ENCODE measurements at places on chromosomes 4 and X.

- no peak for DNase-seq
These were observed 11.3 kb upstream of the PLAC1 start for GRCh38 chrX:134669378-134670098.

DNA sequence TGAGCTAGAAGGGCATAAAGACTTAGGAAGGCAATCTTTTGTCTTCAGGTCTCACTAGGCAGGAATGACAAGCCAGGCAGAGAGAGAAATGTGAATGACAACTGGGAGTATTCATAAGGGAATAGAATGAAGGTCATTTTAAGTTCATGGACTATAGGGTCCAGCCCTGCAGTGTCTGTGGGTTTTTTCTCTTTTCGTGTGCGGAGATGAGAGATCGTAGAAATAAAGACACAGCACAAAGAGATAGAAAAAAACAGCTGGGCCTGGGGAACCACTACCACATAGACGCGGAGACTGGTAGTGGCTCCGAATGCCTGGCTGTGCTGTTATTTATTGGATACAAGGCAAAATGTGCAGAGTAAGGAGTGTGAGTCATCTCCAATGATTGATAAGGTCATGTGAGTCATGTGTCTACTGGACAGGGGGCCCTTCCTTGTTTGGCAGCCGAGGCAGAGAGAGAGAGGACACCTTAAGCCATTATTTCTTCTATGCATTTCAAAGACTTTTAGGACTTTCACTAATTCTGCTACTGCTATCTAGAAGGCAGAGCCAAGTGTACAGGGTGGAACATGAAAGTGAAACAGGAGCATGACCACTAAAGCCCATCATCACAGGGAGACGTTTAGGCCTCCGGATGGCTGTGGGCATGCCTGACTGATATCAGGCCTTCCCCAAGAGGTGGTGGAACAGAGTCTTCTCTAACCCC is 921.8 kb upstream of the PCDH10 start:
- no peak for DNase-seq

GRCh38 chrX:3142259-3143042 is 101.2 kb downstream of the ARSF start:
- no peak for DNase-seq

DNA sequence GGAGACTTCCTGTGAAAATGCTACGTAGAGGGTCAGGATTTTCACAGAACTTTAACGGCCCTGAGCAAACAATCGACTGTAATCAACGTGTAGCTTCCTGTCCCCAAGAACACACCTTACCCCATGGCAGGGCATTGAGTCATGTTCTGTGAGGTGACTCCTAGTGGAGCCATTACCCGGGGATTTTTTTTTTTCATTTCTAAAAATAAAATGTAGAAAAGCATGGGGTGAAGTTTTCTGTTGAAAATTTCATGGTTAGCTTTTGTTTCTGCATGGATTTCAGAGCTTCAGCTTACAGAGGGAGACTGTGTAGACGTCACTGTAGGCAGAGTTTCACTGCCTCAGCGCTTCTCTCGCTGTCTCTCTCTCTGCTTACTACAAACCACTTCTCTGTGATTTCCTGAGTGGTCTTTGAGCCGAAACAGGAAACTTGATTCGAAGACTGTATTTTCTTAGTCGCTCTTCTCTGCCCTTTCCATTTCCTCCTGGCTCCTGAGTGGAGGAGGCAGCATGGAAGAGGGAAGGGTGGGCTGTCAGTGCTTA is 111.7 kb downstream of the NFKB1 start:
- DNase-seq = peak; percentile 75

DNA sequence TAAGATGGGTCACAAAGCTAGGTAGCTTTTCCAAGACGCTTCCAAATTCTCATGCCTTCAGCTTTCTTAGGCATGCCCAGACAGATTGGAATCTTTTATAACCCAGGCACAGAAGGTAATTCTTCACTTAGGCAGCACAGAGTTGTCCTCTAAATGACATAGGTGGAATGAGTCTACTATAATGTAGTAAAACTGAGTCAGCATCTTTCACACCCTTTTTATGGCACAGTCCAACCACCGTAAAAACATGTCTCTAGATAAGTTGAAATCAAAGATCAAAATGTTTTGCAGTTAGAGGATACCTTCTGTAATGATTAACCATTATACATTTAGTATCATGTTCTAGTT is 128.4 kb upstream of the FAT1 start:
- DNase-seq = no peak

DNA sequence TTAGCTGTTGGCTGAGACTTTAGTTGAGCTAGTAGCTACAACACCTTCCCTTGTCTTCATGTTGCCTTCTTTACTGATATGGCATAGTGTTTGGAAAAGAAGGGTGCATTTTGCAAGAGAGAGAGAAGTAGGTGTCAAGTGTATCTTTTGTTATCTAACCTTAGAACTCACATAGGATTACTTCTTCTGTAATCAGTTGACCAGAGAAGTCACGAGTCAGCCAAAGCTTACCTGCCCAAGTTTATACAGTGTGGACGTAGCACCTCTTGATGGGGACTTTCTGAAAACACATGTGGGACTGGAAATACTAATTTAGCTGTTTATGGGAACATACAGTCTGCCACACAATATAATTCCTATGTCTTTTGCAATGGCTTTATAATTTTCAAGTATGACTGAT is 56.0 kb downstream of the UGT8 start:
- DNase-seq = no peak

DNA sequence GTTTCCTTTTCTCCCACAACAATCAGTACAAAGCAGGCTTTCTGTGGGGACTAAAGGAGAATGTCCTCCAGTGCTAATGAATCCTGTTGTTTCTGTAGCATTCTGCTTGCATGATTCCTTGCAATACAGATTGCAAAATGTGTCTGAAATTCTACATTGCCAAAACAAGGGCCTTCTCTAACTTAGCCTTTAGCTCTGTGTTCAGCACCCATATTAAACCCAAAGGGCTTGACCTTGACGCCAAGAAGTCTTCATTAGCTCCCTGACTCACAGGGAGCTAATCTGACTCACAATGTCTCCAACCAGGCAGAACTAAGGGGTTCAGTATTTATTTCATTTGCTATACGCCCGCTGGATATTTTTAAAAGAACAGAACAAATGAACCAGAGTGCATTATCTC is 241.4 kb upstream of the CLNK start:
- DNase-seq = no peak

DNA sequence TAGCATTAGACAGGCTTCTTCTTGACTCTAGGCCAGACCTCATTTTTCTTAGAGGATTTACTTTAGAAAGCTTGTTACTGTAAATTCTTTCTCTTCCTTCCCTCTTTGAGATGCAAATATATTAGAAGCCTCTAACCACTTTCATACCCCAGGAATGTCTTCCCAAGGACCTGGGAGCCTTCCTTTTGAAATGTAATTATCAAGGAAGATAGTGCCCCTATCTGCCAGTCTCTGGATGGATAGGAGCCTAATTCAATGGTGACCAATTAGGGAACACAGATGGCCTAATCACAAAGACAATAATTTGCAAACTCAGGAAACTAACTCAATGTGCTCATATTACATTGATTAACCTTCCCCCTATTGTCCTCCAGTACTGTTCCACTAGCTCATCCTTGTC is 145.6 kb upstream of the DCAF8L1 start:
- DNase-seq = no peak

DNA sequence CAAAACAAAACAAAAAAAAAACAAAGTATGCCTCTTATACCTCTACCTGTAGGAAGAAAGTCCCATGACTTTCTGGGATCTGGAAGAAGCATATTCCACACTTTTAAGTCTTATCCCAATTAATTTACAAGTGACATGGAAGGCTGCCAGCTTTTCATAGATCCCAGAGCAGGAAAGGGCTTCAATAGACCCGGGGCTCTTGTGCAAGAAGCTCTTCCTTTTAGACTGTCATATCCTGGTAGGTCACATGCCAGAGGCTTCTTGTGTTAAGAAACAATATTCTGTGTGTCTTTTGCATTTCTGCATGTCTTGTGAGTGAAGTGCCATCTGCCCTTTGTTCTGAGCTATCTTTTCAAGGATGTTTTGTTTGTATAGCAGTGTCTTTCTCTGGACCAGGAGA is 84.4 kb upstream of the PHOX2B start:
- no peak for DNase-seq

DNA sequence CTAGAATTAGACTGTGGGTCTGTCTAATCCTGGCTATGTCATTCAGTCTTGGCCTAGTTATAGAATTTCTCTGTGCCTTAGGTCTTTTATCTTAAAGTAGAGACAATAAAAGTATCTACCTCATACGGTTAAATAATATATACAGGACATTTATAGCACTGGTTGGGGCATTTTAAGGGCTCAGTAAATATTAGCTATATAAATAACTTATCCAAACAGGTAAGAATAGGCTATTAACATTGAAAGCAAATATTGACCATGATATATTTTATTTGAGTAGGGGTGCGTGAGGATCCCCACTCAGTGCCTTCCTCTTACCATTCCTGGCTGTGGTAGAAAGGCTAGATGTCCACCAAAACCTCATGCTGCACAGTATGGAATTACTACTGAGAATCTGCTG is 47.4 kb downstream of the HSD17B13 start:
- DNase-seq = no peak

DNA sequence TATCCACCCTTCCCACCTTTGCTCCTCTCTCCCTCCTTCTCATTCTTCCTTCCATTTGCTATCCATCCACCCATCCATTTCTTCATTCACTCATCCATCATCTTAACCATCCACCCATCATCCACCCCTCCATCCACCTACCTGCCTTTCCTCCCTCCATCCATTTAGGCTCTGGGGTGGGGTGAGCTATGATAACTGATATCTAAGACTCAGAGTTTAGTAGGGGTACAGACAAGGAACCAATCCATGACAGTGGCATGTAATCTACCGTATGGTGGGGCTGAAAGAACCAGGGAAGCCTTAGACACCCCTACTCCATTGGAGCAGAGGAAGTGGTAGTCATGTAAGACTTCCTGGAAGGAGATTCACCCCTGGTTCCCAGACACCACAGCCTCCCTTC is 23.2 kb downstream of the PSAPL1 start:
- no peak for DNase-seq

DNA sequence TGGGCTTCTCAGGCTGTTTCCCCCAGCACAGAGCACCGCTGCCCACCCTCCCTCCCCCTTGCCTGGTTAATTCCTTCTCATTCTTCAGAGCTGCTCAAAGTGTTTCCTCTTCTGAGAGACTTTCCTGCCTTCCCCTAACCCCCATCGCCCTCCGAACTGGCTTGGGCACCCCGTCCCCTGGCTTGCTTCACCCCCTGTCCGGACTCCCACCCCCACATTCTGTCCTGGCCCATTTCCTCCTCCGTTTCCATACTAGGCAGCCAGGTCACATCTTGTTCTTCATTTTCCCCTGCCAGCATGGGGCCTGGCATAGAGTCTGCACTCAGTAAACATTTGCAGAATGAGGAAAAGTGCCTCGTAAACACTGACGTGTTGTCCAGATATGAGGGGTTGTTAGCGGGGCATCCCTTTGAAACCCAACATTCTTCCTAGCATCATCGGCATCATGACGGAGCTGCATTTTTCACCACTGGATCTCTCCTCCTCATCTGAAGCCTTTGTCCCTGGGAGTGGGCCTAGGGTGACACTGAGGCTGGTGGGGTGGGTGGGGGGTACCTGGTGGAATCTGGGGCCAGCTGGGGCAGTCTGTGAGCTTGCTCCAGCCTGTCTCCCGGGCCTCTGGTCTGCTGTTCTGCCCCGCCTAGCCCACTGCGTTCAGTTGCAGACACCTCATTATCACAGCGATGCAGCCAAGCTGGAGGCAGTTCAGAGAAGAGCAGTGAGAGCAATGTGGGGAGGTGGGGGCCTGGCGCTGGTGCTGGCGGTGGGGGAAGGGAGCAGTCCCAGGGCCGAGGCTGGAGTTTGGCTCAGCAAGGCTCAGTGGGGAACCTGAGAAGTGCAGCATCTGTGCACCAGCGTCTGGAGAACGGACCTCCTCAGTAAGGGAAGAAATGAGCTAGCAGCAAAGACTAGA is 149.4 kb upstream of the PJA1 start:
- no peak for DNase-seq

DNA sequence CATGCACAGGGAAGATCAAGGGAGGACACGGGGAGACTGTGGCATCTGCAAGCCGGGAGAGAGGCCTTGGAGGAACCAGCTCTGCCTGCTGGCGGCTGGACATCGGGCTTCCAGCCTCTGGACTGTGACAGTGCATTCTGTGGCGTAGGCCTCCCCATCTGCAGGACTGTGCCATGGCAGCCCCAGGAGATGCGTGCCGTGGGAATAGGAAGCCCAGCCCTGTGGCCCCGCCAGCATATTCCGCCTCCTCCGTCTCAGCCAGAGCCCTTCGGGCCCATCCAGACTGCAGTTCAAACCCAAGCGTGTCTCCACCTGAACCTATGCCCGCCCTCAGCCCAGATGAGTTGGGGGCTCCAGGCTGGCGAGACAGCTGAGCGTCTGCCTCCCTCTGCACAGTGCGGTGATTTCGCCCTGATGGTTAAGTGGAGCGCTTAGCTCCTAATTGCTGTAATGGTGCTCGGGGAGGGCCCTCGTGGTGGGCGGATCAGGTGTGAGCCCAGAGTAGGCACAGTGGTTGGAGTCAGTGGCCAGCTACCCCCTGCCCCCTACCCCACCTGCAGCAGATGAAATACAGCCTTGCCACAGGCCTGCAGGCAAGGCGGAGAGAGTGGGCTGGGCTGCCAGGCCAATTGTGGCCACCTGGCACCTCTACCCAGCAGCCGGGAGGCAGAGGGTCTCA is 133.9 kb downstream of the HMX1 start:
- DNase-seq = no peak

DNA sequence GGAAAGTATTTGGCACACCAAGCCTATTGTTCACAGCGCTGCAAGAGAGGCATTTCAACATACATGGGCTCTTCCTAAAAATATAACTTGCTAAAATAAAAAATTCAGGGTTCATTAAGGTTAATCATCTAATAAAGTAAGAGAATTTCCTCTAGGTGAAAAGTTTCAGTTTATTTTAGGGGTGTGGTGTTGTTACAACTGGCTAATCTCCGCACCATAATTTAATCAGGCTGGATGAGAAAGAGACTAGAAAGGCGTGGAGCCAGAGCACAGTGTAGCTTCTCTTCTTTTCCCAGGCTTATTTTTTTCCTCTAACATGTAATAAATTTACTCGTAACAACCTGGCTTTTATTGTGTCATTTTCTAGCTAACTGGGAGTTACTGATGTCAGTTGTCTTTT is 47.9 kb downstream of the FHL1 start:
- no peak for DNase-seq

GRCh38 chrX:56231537-56232090 is 542 bp upstream of the KLF8 start:
- DNase-seq = no peak

- no peak for DNase-seq
These were observed 267.2 kb downstream of the MAPK10 start for GRCh38 chr4:86092684-86093083.

DNA sequence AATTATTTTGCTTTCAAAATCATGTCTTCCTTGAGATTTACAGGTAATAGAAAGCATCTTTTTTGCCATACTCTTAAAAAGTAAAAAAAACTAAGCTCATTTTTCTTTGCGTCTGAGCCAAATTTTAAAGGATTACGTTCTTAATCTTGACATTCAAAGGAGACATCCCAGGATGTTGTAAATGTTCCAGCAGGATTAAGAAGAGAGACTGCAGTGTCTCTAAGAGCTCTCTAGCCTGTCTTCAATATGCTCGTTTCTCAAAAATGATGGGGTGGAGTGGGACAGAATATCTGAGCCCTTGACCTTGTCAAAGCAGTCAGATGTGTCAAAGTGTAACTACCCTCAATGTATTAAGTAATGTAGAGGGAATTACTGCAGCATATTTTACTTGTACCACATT is 363.3 kb downstream of the PCDH7 start:
- no peak for DNase-seq

- DNase-seq = no peak
These were observed 41.3 kb upstream of the IRF2 start for GRCh38 chr4:184515606-184516005.

GRCh38 chr4:13492747-13493146 is 8.6 kb upstream of the RAB28 start:
- no peak for DNase-seq

Measured in activated naive CD4-positive, alpha-beta T cell treated with anti-CD3 and anti-CD28 coated beads for 36 hours (primary cell).